SHP77 treated with DMSO at 0.1 percent for 48 hours (cell line): ENCODE measurements at places on chromosomes 6 and 20.
A peak's percentile ranks its signal among the peaks of the same experiment; 100 is the strongest.

- no peak for DNase-seq
Measured at GRCh38 chr6:28711788-28712341, 186.2 kb downstream of the GPX5 start.

- no peak for DNase-seq
Measured at GRCh38 chr6:15608396-15608795, 54.4 kb downstream of the DTNBP1 start.

DNA sequence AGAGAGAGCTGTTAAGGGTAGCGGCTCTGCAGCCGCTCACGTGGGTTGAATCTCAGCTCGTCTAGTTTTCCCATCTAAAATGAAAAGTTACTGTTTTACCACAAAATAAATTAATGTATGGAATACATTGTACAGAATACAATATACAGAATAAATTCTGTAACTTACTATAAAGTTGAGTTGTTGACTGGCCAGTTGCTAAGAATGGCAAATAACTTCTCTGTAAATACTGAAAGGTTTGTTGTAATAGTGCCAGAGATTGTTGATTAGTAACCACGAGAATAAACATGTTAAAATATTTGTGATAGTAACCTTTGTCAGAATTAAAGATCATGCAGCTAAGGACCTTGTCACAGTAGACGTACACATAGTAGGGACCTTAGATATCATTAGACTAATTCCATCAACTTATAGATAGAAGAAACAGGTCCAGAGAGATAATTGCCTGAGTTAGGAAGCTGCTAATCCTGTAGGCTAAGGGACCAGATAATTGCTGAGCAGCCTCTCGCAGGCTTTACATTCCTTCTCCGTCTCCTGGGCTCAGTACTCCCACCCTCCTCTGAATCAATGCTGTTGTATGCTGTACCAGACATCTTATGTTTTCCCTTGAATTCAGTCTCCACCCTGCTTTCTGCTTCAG is 544 bp upstream of the NRM start:
- DNase-seq, result no peak

DNA sequence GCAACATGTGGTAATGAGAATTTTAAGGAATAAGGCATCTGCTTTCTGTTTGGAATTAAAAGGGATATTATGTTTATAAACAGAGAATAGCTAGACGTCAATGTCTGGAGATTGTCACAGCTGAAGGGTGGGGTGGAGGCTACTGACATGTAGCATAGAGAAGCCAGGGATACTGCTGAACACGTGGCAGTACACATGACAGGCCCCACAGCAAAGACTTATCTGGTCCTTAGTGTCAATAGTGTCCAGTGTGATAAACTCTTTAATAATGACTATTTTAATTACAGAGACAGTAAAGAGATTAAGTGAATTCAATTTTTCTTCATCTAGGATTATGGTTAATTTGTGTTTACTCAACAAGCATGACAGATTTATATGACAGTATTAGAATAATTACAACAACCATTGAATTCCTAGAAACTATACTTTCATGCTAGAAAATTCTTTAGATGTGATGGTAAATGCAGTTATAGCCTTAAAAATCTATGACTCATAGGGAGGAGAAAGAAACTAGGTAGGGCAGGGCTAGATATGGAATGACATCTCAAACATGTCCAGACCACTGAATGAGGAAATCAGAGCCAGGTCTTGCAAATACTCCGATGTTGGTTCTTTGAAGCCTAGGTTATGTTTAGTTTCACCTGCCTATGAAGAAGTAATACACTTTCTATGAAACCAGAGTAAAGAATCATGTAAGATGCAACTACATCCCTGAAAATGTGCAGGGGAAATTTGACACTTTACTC is 399.5 kb downstream of the PHF3 start:
- DNase-seq, result no peak

GRCh38 chr6:337805-338368 is 45.6 kb downstream of the DUSP22 start:
- DNase-seq, result no peak

DNA sequence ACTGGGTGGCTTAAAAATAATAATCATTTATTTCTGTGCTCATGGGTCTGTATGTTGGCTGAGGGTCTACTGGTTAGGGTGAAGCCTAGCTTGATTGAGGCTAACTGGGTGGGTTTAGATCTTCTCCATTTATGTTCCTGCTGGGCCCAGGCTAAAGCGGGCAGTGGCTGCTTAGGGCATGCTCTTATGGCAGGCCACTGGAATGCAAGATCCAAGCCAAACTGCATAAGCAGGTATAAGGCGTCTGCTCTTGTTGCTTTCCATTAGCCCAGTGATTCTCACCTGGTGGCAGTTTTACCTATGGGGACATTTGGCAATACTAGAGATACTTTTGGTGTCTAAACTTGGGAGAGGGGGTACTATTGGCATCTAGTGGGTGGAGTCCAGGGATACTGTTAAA is 44.5 kb downstream of the QKI start:
- DNase-seq, result no peak

DNA sequence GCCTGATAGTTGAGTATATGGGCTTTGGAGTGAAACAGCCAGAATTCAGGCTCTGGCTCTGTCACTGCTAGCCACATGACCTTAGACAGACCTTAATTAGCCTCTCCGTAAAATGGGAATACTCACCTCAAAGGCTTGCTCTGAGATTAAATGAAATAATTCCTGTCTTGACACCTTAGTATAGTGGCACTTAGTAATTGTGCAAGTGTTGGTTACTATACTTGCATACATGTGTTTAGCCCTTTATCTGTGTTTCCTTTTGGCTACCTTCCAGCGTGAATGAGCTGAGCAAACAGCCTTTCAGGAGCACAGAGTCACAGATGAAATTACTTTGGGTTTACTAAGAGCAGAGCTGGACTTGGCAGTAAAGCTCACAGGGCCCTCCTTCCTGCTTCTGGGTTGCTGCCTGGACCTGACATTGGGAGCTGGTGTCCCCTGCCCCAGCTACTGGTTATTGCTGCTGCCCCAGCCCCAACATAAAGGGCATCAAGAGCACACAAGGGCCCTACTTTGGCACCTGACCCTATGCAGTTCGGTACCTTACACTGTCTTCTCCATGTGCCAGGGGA is 32.8 kb downstream of the CD164 start:
- DNase-seq, result peak; percentile 1
